ENCODE measurements at places on chromosomes 1 and 21.

DNA sequence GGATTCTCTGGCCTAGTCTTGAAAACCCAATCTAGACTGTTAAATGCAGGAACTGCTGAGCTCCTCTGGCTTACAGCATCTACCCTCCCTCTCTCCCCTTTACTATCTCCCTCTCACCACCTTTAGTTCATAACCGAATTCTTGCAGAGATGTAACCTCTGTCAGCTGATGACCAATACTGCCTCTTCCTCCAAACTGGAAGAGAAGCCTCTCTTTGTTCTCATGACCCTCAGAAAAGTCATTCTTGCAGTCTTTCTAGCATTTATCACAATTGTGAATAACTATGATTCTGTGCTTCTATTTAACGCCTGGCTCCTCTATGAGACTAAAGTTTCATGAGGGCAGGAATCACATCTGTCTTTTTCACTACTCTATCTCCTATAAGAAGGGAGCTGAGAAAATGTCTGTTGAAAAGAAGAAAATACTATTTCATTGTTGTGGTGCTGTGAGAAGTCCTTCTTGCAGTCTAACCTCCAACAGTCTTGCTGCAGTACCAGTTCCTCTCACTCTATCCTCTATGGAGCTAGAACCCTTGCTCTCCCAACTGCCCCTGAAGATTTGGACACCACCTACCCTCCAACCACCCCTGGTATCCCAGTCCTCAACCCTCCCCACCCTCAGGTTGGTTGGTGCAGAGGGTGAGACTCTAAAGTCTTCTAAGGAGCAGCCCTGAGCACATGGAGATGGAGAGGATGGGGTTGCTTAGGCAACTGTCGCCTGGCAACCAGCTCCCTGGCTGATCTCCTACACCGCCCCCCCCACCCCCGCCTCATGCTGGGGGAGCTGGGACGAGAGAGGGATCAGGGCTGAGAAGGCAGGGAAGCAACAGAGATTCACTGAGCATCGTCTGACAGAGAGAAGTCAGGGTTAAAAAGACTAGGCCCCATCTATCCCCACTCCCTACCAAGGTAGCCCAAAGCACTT, 13.9 kb downstream of the MEF2D start:
- DNase-seq = no peak

DNA sequence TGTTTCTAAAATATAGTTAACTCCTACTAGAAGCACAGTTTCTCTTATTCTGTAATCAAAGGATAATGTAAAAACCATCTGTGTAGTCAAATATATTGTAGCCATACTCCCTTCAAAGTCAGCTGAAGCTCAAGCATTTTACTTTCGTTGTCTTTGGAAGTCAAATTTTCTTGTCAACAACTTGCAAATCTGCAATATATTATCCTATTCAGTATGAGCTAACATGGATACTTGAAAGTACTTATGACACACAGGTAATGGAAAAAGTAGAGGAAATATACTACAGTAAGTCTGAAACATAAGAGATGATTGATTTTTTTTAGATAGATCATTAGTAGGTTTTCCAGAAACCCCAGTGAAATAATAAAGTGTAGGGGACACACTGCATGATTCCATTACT, 121.5 kb downstream of the COL24A1 start:
- DNase-seq = no peak

GRCh38 chr1:2294033-2294724, 66.1 kb downstream of the SKI start:
- no peak for DNase-seq

DNA sequence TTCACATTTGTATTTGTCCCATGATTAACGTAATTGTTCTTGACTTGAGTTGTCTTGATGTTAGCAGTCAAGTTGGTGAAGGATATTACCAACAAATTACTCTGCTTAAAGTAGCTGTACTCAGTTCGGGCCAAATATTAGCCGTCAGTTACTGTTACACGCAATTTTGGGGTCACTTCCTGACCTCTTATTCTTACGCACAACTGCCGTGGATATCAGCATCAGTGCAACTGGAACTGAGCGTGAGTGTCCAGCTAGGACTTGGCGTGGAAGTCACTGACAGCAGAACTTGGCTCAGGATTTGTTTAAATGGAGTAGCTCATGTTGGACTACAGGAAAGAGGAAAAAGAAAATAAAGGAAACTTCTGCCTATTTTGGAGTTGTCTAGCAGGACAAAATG, 56.4 kb downstream of the ADAMTS1 start:
- DNase-seq = no peak

Measured in NCI-H1092 (cell line).